ENCODE measurements at places on chromosomes 2 and 18.

- DNase-seq = peak; percentile 41
Measured at GRCh38 chr2:127853671-127854070, 4.3 kb downstream of the POLR2D start.

DNA sequence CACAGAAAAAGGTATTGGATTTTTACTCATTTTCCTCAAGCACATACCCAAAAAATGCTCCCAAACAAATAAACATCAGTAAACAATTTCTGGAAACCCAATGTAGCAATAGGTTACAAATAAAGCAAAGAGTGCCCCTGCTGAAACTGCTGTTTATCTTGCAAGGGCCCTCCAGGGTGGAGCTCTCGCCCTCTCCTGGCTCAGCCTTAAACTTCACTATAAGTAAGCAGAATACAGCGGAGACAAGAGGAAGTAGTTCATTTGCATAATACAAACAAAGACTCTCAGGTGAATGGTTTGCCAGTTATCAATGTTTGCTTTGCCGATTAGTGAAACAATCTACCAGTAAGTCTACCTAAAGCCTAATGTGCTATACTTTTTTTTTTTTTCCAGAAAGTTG, 437.6 kb downstream of the DLGAP1 start:
- DNase-seq = no peak

GRCh38 chr2:43539436-43539835, 56.4 kb downstream of the THADA start:
- no peak for DNase-seq

GRCh38 chr2:74499267-74499939, at the start of gene LBX2:
Gene LBX2, minus strand, starts transcription at chr2:74499603. Its CDS starts 66 bp downstream, at chr2:74499537.
- peak; percentile 28 for DNase-seq

GRCh38 chr2:15940661-15941480, 521 bp downstream of the MYCN start:
- DNase-seq = peak; percentile 3

GRCh38 chr2:63194175-63194574, 143.5 kb downstream of the OTX1 start:
- no peak for DNase-seq

- no peak for DNase-seq
Measured at GRCh38 chr2:63124850-63125249, 74.2 kb downstream of the OTX1 start.

DNA sequence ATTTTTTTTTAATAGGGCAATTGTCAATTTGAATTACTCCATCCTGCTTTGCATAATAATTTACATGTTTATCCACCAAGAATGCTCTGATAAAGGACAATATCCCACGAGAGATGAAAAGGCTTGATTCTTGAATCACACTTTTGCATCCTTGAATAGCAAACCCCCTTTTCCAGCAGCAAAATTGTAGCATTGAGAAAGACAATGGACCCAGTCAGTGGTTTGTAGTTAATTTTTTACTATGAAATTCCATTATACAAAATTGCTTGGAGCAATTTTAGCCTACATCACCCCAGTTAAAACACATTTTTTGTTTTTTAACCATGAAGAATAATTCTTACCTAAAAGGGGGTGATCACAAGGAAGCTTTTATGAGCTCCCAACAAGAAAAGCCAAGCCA, 255.1 kb downstream of the RND3 start:
- no peak for DNase-seq

DNA sequence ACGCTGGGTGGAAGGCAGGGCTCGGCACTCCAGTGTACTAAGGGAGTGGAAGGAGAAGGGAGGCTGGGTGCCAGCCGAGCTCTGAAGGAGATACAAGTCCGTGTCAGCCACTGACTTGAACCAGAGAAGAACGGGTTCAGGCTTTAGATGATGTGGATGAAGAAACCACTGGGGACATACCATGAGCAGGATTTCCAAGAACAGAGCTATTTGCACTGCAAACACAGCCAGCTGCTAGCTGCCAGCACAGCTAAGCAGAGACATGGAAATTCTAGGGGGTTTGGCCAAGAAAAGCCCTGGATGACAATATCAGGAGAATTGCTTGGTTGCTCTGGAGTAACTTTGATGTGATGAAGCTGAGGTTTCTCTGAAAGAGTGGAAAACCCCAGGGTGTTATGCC, 5.2 kb downstream of the CD207 start:
- no peak for DNase-seq

DNA sequence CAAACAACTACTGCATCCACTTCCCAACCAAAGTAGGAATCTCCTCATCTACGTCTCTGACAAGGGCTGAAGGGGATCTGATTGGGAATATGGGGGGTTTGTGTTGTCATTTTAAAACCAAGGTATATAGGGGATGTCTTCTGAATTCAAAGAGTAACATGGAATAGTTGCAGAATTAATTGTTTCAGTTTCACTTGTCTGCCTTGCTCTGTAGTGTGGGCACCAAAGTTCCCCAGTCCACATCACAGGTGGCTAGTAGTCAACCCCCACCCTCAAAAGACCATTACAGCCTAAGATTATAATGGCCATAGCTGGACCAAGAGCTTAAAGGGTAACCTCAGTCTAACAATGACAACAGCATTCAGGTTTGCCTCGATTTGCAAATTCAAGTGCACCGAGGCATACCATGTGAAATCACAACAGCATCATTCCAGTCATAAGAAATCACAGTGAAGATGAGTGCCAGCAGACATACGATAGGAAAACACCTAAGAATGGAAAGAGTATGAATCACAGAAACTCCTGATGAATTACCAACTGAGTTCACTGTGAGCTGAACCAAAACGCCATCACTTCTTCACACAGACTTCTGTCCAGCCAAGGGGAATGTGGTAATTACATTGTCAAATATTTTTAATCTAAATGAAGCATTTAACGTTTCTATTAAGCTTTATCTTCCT, 52.4 kb downstream of the MYO5B start:
- DNase-seq = no peak

DNA sequence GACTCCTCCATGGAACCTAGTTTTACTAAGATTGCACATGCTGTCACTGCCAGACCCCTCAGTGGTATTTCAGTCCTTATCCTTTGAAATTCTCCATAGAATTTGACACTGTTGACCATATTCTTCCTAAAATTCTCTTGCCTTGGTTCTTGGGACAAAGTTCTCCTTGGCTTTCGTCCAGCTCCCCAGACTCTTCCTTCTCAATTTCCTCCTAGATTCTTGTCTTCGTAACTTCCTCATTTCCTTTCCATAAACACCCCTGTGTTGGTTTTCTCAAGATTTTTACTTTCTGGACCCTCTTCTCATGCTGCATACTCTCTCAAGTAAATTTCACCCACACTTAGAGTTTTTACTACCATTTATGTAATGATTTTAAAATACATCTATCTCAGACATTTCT, 96.6 kb upstream of the TWSG1 start:
- DNase-seq = no peak

DNA sequence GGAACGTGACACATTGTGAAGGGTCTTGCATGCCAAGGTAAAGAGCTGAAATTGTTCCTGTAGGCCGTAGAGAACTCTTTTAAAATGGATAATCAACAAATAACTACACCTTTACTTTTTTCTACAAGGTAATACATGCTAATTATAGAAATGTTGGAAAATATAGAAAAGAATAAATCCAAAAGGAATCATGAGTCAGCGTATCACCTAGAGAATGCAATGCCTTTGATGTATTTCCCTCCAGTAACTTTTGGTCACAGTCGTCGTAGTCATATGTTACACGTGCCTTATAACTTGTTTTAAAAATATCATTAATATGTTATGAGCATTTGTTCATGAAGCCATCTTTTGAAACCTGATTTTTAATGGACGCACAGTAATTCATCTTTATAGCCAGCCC, 100.6 kb downstream of the LIPG start:
- no peak for DNase-seq
